ENCODE measurements at places on chromosomes 13 and 19.

DNA sequence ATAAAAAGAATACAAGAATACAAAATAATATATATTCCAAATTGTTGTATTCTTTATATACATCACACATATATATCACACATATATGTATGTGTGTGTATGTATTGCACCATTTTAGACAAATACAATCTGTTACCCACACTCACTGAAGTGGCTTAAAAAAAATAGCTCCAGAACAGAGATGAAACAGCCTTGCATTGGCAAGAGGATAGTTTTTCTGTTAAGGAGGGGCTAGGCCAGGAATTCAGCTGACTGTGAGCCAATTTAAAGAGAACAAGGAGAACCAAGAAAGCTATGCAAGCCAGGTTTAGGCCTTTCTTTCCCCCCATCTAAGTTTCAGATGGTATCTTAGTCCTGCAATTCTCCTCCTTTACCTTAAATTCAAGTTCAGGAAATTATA is 257.5 kb downstream of the MZT1 start:
- no peak for DNase-seq

DNA sequence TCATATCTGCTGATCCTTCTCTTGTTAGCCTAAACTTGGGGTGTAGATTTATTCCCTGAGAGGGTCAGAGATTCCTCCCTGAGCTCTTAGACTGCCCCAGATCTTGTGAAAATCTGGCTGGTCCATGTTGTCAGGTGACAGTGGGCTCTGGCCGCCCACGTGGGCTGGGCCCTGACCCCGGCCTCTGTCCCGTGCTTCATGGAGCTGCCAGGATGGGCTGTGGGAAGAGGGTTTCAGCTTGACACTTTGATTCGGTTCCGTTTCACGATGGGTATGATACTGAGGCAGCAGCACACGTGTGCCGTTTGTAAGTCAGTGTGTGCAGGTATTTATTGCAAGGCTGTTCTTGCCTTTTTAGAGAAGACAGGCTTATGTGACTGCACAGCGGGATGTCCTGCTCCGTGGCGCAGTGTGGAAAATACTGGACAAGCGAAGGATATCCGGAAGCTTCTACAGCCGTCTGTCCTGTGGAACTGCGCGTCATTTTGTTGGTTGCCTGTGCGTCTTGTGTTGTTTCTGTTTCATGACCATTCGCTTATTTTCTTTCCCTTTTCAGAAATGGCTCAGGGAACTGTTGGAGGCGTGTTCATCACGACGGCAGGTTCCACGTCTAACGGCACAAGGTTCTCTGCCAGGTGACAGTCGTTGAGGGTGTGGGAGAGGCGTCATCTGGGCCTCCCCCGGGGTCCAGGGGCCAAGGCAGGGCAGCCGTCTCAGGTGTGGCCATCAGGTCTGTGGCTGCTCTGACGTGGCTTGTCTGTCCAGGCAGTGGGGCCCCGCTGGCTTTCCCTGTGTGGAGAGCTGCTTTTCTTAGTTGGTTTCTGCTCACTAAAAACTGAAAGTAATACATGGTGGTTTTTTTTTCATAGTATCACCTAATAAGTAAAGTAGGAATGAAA is 20.5 kb downstream of the ATP4B start:
- DNase-seq = no peak

DNA sequence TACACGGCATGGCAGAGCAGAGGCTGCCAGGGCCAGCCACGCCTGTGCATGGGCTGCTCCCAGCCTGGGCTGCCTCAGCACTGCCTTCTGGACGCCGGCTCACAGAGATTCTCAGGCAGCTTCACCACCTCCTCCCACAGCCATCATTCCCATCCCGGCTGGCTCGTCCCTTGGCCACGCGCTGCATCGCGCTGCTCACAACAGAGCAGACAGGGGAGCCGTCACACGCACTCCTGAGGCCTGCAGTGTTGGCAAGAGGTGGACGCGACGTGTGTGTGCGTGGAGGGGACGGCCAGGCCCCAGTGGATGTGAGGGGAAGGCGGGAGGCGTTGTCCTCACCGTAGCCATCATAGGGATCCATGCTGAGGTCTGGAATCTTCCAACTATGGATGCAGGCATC is 7.6 kb upstream of the PRKD2 start:
- DNase-seq = no peak

DNA sequence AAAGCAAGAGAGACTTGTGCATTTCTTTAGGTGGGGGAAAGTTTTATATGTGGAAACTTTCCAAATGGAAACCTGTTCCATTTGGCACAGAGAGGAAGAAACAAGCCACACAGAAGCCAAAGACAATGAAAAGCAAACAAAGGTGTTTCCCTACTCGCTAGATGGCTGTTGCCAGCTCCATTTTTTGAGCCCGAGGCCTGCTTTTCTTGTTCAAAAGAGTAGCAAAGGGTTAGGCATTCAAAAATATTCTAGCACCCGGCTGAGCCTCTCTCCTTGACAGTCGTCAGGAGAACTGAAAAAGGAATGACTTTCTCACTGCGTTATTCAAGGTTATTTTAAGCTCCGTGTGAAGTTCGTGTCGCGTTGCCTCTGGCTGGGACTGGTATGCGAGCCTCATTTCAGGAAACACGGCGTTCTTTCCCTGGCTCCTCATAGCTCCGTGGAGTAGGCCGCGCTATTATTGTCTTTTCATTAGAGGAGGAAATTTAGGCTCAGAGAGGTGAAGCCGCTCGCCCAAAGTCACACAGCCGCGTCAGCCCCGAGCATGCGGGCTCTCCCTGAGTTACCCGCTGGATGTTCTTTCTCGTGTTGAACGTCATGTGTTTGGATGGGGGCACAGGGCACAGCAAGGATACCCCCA is 7.6 kb downstream of the TRPM4 start:
- DNase-seq = no peak

DNA sequence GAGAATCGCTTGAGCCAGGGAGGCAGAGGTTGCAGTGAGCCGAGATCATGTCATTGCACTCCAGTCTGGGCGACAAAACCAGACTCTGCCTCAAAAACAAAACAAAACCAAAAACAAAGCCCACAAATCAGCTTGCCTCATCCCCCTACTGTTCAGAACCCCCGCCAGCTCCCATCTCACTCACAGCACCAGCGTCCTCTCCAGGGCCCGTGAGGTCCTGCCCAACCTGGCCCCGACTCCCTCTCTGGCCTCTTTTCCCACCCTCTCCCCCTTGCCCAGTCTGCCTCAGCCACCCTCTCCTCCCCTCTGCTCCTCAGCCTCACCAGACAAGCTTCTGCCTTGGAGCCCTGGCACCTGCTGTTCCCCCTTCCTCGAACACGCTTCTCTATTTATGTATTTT is 3.8 kb downstream of the SLC8A2 start:
- DNase-seq = no peak

DNA sequence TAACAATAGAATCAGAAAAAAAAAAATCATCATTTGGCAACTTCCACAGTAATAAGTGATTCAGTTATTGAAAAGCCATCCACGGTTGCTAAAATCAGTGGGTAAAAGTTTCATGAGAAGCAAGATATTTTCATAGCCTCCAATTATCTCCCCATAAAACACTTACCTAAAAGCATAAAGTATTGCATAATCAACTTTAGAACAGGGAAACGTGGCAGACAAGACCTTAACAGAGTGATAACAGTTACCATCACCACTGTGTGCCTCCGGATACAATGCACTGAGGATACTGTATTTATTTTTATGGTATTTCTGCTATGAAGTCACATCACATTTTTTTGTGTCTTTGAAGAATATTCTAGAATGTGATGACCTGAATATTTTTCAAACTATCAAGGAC is 37.0 kb downstream of the ABCC4 start:
- no peak for DNase-seq

GRCh38 chr19:1135454-1135853 is 31.7 kb downstream of the GPX4 start:
- no peak for DNase-seq

- DNase-seq = no peak
Observed at GRCh38 chr13:33884531-33885220, 66.7 kb downstream of the RFC3 start.

GRCh38 chr13:30806784-30807183 is 71.4 kb downstream of the ALOX5AP start:
- no peak for DNase-seq

DNA sequence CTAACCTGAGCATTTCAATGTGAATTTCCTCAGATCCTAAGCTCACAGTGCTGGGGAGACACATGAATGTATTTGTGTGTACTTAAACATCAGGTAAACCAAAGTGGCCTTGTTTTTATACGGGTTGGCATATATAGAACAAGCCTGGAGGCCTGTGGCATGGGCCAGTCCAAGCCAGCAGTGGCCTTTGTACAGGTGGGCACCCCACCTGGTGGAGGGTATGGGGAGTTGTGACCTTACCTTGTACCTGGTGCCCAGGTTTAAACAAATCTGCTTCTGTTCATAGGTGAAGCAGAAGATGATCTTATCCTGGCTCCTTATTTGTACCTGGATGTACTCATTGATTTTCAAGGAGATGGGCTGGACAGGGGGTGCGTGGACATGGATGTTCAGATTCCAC is 71.0 kb downstream of the ERICH6B start:
- no peak for DNase-seq

- no peak for DNase-seq
Observed at GRCh38 chr13:99496184-99497142, 4.8 kb upstream of the TM9SF2 start.

- DNase-seq = no peak
Observed at GRCh38 chr19:6712692-6713670, 7.5 kb downstream of the C3 start.

DNA sequence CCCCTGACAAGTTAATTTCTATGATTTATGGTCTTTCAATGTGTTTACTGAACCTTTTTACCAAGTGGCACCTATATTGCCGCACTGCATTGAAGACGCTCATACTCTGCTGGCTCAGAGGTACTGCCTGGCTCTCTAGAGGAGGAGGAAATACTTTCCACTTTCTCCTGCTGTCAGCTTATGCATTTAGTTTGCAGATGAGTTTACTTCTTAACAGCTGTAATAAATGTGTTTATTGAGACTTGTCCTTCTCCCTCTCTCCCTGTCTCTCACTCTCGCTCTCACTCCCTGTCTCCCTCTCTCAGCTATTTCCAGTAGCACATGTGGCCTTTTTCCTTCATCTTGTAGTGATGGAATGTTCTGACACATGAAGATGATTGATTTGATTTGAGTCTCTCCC is 60.3 kb upstream of the SPATA13 start:
- no peak for DNase-seq

GRCh38 chr19:13966684-13967128 is 14.4 kb downstream of the DCAF15 start:
- no peak for DNase-seq

DNA sequence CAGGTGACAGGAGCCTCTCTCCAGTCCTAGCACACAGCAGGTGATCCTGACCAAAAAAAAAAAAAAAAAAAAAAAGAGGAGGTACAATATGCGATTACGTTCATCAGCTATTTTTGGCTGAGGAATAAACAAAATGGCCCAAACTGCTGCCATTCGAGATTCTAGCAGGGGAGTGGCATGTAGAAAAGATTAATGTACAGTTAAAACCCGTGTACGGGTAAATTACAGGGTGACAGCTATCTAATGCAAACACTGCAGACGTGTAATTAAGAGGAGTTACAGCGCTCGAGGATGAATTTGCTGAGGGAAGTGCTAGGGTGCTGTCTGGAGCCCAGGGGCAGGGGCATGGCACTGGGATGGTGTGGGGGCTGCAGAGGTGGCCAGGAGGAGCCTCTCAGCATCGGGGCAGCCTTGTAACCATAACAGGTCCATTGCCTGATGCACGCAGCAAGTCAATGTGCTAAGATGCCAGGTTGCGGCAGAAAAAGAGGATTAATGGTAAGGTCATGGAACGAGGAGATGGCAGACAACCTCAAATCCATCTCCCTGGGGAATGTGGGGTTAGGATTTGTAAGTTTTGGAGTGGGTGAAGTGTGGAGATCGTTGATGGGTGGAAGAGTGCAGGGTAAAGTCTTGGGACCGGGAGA is 17.4 kb downstream of the CHST8 start:
- DNase-seq = peak; percentile 8

DNA sequence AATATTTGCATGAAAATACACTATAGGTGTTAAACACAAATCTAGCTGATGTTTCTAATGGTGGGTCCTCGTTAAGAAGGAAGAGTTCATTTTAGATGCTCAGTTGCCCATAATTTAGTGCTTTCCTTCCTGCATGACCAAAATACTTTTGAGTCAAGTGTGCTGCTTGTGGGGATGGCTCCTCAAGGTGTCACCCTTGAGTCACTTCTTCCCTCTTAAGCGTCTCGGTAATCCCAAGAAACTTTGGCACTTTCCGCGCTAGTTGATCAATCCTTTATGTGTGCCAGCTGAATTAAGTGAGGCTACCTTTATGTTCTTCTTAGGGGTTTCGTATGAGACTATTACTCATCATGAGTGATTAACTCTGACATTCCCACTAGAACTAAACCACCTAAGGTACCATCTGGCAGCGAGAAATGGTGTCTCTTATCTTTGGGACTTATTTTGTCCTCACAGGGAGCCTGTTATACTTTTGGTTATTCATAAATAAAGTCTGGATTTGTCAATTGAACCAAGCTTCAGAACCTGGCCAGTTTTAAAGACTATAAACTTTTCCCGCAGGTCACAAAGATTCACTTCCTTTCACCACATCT is 106.8 kb downstream of the NHLRC3 start:
- no peak for DNase-seq

DNA sequence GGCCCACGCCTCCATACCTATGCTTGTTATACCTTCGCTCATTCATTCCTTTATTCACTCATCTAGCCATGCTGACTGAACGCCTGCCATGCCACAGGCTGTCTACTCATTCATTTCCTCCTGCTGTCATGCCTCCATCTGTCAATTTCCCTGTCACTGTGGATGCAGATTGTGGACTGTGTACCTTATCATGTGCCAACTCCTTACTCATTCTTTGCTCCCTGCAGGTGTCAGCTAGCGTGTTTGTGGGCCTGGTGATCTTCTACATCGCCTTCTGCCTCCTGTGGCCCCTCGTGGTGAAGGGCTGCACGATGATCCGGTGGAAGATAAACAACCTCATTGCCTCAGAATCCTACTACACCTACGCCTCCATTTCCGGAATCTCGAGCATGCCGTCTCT is 4.1 kb upstream of the PSMD8 start:
- DNase-seq = no peak

DNA sequence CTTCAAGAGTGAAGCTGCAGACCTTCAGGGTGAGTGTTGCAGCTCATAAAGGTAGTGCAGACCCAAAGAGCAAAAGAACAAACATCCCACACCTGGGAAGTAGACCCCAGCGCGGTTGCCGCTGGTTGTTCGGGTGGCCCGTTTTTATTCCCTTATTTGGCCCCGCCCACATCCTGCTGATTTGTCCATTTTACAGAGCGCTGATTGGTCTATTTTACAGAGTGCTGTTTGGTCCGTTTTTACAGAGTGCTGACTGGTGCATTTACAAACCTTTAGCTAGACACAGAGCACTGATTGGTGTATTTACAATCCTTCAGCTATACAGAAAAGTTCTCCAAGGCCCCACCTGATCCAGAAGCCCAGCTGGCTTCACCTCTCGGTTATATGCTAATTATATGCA is 1.0 kb downstream of the SCGB2B2 start:
- DNase-seq = no peak

DNA sequence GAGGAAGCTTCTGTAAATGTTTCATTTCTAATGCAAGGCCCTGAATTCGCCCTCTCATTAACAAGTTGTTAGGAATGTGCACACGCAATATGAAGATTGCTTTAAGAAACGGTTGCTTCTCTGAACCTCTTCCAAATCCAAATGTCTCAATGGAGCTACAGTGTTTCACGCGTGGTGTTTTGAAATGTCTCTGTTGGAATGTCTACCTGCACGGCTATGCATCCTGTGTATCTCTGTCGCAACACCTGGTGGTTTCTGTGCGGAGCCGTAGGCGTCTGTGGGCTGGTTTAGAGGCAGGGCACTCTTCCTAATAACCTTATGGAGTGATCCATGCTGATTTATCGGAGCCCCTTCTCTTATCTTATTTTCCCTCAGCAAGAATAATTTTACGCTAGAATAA is 1584.2 kb upstream of the SLC10A2 start:
- no peak for DNase-seq

GRCh38 chr19:30367006-30367405 is 5.2 kb upstream of the ZNF536 start:
- no peak for DNase-seq

Data from DMS79 (cell line).